Tibial nerve (tissue), 4 donors: ENCODE measurements at places on chromosomes 12 and 14. TPM values are rescaled to one million over a fixed set of nuclear protein-coding genes. Genes with fewer than 3 reads are reported as not detected.

- DNase-seq, result no peak
Observed at GRCh38 chr12:25894759-25895158, 63.7 kb upstream of the RASSF8 start.

DNA sequence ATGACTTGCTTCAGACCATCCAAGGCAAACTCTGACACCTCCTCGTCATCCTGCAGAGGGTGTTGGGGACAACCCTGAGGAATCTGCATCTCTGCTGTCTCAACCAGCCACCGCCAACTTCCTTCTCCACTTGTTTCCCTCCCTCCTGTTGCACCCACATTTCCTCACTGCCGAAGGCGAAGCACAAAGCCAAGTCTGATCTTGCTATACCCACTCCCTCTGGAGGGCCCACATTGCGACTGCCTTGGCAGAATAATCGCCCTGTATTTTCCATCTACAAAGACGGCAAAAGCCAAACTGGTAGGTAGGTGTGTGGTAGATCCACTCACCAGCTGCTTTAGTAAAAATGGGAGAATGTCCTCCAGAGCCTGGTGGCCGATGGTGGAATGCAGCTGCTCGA is 21.8 kb upstream of the RAB35 start:
- no peak for DNase-seq

DNA sequence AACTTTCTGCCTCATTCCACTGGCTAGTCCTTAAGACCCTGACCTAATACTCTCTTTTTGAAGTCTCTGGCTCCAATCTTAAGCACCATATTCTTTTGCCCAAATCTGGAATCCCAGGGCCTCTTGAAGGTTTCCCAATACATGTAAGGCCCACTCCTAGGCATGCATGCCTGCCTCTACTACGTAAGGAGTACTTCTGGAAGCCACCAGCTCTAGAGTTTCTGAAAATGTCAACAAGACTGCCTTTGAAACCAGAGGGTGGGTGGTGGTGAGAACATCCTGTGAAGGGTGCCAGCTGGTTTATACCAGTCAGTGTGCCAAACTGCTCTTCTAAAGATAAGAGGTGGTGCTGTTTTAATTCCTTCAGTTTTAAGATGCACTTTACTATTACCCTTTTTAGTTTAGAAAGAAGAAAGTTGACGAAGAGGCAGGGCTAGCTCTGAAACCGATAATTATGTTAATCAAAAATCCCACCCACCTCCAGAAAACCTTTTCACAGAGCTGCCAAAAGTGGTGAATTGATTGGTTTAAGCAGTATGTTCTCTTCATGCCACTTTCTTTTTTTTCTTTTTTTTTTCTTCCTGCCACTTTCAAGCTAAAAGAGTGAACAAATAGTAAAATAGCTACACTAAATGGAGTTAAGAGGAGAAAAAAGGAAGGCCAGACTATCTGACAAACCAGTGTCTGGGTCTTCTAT is 8.7 kb upstream of the WDR89 start:
- DNase-seq, result no peak

DNA sequence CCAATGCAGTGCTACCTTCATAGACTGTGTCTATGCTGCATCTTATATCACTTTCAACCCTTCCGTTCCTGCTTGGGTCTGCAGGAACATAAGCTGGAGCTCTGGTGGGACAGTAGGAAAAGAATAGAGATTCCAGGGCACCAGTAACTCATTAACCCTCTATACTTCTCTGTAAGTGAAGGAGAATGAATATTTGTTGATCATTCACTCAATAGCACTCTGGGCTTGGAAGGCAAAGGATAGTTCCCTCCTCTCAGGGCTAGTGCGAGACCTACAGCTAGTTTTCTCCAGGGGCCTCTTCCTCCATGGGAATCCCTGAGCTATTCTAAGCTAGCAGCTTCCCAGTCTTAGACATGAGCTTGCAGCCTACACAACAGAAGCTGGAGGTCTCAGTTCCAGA is 84.7 kb downstream of the BMP4 start:
- no peak for DNase-seq

GRCh38 chr12:54460317-54460923 is 13.0 kb downstream of the GTSF1 start:
- no peak for DNase-seq

- DNase-seq, result no peak
Observed at GRCh38 chr12:52184813-52185212, 7.0 kb downstream of the KRT80 start.

- no peak for DNase-seq
Observed at GRCh38 chr12:125469683-125470082, 404.4 kb downstream of the AACS start.

GRCh38 chr14:69928111-69928523 is 48.9 kb downstream of the SMOC1 start:
- DNase-seq, result no peak

DNA sequence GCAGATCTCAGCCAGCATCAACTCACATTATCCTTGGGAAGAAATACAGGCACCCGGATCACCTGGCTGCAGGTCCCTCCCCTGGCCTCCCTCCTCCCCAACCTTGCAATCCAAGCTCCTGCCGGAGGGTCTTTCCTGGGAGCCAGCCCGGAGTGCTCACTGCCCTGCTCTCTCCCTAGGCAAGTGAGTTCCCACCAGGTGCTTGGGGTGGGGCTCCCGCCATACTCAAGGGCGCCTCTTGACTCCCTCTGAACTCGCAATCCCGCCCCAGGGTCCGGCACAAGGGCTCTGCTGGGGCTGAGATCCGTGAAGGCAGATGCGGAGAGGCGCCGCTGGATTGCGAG is 1.2 kb upstream of the CEP170B start:
- DNase-seq, result no peak

DNA sequence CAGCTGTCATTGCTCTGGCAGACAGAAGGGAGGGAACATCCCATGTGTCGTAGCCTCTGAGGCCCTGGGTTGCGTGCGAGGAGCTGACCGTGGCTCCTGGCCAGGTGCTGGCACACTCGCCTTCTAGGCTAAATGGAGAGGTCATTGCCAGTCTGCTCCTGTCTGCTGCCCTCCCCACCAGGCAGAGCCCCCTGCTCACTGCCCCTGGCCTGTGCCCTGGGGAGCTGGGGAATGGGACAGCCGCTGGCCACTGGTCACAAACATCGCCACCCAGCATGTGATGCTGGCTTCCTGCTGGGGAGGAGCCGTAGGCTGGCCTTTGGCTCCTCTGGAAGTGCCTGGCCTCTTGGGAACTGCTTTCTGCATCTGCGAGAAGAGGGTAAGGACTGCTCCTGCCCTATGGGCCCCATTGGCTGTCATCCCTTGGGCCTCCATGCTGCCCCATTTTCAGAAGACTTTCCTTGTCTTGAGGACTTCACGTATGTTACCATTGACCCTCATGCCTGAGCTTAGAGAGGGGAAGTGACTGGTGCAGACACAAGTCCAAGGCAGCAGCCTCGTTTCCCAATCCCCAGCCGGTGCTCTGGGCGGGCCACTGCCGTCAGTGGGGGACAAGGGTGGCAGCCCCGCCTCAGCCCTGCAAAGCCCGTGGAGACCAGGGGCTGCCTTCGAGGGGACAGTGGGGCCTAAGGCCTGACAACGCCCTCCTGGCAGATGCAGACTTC is 2.0 kb upstream of the TNFAIP2 start:
- peak; percentile 55 for DNase-seq

GRCh38 chr12:69846976-69847375 is 21.9 kb downstream of the MYRFL start:
- DNase-seq, result no peak

DNA sequence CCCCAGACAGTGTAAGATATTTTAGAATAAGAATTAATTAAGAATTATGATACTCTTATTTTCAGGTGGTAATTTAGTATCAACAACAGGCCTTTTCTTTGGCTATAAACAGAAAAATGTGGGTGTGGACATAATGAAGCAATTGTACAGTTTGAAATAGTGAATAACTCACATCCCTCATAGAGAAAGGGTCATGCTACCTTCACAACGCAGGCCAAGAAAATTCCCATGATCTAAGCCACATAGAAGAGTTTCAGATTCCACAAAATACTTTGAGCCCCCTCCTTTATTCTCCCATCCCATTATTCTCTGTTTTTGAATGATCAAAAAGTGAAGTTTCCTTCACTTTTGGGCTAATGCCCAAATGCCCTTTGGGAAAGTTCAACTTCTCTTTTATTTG is 23.5 kb upstream of the DHRS7 start:
- DNase-seq, result no peak

- DNase-seq, result no peak
Observed at GRCh38 chr12:53981634-53982565, 3.0 kb upstream of the HOXC10 start.

GRCh38 chr14:61503167-61503801 is 181.9 kb downstream of the PRKCH start:
- DNase-seq, result no peak

- DNase-seq, result no peak
Observed at GRCh38 chr12:2647186-2647585, 147.6 kb upstream of the FKBP4 start.

GRCh38 chr12:70456953-70457352 is 90.9 kb downstream of the KCNMB4 start:
- DNase-seq, result no peak

DNA sequence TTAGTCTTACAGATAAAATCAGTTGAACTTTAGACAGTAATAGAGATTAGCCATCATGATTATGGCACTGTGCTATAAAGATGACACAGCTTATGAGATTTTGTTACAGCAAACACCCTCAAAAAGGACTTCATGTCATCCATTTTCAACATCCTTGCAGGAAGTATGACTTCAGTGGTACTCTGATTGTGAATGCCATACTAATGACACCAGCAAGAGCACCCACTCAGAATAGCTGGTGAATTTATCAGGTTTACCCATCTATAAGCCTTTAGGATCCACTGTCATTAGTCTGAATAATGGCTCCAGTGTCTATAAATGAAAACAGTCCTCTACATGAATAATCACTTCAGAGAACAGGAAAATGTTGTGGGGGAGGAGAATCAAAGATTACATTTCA is 615.2 kb downstream of the RPS29 start:
- DNase-seq, result no peak

DNA sequence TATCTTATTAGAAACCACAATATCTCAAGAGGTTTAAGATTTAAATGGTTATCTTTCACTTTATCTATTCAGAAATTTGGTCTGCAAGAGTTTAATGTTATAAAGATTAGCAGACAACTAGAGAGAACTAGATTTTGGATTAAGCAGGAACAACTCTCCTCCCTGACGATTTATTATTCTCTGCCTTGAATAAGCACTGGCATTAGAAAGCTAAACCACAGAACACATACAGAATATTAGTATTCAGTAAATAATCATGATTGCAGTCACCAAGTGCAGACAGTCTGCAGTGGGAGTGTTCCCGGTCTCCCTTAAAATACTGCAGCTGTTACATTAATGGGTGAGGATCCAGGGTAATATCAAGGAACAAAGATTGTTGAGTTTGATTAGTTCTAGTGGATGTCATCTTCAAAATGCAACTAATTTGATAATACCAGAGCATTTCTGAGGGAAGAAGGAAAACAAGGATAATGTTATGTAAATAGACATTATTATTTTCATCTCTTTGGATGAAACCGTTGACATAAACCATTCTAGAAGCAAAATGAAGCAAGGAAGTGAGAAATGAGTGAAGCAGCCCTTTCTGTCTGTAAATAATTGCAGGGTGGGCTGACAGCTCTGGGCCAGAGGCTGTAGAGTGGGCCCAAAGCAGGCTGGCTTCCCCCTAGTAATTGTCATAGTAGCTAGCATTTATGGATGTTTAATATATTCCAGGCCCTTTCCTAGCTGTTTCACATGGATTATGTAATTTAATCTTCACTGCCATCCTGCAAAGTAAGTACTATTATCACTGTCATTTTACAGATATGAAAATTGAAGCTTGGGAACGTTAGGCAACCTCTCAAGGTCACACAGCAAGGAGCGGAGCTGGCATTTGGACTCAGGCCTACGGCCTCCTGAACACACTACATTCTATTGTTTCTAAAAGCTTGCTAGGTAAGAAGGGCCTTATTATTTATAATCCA is 79.4 kb downstream of the DYRK2 start:
- no peak for DNase-seq

GRCh38 chr14:106846218-106846617 is 1319.8 kb downstream of the TMEM121 start:
- no peak for DNase-seq

DNA sequence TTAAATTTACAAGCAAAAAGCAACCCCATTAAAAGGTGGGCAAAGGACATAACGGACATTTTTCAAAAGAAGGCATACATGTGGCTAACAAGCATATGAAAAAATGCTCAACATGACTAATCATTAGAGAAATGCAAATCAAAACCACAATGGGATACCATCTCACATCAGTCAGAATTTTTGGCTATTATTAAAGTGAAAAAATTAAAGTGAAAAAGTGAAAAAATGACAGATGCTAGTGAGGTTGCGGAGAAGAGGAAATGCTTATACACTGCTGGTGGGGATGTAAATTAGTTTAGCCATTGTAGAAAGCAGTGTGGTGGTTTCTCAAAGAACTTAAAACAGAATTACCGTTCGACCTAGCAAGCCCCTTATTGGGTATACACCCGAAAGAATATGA is 7.9 kb downstream of the OTOGL start:
- DNase-seq, result no peak

- no peak for DNase-seq
Observed at GRCh38 chr12:28939427-28939826, 209.7 kb upstream of the FAR2 start.

- no peak for DNase-seq
Observed at GRCh38 chr14:23286902-23287479, 1.1 kb upstream of the HOMEZ start.

- no peak for DNase-seq
Observed at GRCh38 chr12:122516544-122517361, 10.0 kb downstream of the RSRC2 start.

DNA sequence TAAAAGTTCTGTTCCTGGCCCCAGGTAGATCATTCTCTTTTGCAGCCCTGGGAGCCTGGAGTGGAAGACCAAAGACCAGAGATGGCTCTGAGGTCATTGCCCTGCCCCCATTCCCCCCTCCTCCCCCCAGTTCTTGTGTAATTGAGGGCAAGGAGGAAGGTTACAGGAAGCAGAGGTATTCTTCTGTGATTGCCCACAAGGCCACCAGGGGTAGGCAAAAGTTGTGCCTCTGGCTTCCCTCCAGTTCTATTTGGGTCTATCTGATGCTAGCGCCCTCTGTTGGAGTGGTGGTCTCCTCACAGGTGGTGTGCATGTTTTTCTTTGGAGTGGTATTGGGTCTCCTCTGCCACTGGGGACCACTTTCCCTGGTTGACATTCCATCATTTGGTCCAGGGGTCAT is 41.2 kb upstream of the CRY1 start:
- no peak for DNase-seq

GRCh38 chr12:63826006-63826585 is 18.4 kb upstream of the SRGAP1 start:
- DNase-seq, result no peak

SP7 gene
- not detected for total RNA-seq

KRT4 gene
- total RNA-seq, result not detected

MAGOHB gene
- 11.1 TPM for total RNA-seq

RFLNA gene
- total RNA-seq, result 18.1 TPM

CFAP73 gene
- not detected for total RNA-seq

C12orf43 gene
- 29.7 TPM for total RNA-seq

MRPS35 gene
- total RNA-seq, result 36.9 TPM

MDGA2 gene
- not detected for total RNA-seq

RHOF gene
- total RNA-seq, result 18.6 TPM

GCN1 gene
- 91.0 TPM for total RNA-seq

BCL11B gene
- total RNA-seq, result 0.21 TPM

SLCO1B3 gene
- total RNA-seq, result 1.2 TPM

P2RX4 gene
- total RNA-seq, result 20.1 TPM

TRPV4 gene
- total RNA-seq, result 2.4 TPM
